ENCODE measurements at places on chromosomes 1 and 21.
A peak's percentile ranks its signal among the peaks of the same experiment; 100 is the strongest.

GRCh38 chr1:226461087-226461486 lies 53.2 kb upstream of the PARP1 start:
- DNase-seq: no peak

GRCh38 chr1:234978397-234979295 lies 150.0 kb downstream of the TOMM20 start:
- no peak for DNase-seq

DNA sequence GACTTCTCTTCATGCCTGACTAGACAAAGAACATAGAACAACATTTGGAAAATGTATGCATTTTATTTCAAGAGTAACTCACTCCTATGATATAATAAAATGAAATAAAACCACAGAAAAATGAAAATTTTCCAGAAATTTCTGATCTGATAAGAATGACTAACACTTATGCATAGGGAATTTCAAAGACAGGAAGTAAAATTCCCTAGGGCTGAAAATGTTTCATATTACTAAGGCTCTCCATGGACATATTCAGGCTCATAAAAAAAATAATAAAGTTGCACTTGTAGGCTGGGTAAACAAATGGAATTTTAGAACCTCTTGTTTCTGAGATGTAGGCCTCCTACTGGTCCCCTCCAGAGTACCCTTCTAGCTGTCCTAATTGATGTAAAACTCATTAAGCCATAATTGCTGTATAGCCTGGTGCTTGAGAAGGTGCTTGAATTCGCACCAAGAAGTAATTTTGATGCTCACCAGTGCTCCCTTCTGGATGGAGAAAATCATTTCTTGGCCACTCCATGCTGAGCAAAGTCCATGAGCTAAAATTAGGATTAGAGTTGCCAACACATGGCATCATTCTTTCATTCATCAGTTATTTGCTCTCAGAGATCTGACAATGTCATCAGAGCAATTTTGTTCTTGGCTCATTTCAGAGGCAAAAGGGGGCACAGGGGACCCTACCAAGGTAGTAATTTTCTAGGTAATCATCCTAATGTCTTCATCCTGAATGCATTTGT lies 641.0 kb upstream of the CAMK1G start:
- no peak for DNase-seq

- DNase-seq: no peak
Measured at GRCh38 chr1:78224861-78225552, 179.2 kb downstream of the GIPC2 start.

DNA sequence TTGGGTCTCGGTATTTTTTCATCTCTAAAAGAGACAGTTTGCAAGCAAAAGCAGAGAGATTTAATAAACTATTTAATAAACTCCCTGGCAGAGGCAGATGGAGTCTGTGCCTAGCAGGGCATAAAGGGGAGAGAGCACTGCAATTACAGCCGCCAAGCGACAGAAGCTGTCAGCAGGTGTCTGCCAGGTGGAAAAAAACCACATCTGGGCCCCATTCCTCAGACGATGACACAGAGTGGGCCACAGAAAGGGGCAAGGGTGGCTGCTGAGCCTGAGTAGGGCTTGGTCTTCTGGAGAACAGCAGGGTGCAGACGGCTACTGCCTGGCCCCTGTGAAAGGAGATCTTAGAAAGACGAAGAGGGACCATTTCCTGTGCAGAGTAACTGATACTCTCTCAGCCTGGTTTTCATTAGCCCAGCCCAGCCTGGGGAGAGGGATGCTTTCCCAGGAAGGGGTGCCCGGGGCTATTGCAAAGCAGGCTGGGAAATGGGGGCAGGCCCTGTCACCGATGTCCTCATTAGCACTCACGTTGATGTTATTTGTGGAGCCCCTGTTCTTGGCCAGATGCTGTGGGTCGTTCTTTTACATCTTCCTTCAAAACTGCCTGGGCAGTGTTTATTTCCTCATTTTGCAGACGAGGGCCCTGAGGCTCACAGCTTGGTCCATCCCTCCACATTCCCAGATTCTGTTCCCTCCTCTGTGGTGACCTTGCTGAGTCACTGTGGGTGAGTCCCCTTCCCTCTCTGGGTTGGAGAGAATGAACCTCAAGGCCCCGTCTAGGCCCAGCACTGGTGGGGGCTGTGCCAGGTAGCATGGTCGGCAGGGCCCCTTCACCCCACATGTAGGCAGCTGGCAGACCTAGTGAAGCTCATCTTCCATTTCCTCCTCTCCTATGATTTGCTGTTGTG lies 472.7 kb downstream of the PTPRU start:
- DNase-seq: no peak

GRCh38 chr1:86552376-86552775 lies 5.5 kb downstream of the CLCA4 start:
- no peak for DNase-seq

- peak; percentile 0 for DNase-seq
Measured at GRCh38 chr1:92784021-92784638, 778 bp downstream of the EVI5 start.

DNA sequence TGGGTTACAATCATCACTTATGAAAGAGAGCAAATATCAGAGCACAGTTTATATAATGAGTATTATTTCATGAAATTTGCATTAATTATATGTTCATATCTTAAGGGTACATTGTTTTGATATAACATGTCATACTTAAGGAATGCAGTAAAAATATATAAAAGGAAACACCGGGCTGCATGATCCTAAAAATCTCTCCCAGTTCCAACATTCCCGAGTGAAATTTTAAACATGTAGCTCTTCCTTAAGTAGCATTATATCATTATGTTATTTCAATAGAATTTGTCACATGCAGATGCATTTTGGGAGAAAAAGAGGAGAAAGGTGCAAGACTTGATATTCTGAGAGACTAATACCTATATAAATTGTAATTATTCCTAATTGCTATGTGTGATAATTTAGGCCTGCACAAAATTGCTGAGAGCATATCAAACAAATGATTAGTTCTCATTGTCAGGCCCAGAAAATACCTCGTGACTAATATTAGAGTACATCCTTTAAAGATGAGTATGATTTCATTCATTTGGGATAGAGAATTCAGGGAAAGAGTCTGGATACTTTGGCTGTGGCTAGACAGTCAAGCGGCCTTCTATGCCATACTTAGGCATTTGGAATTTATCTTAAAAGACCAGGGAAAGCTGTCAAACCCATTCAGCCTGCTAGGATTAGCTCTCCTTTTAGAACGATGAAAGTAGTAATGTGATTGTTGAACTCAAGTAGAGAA lies 86.8 kb downstream of the ADGRL2 start:
- no peak for DNase-seq

GRCh38 chr1:208369045-208369444 lies 124.9 kb upstream of the PLXNA2 start:
- no peak for DNase-seq

DNA sequence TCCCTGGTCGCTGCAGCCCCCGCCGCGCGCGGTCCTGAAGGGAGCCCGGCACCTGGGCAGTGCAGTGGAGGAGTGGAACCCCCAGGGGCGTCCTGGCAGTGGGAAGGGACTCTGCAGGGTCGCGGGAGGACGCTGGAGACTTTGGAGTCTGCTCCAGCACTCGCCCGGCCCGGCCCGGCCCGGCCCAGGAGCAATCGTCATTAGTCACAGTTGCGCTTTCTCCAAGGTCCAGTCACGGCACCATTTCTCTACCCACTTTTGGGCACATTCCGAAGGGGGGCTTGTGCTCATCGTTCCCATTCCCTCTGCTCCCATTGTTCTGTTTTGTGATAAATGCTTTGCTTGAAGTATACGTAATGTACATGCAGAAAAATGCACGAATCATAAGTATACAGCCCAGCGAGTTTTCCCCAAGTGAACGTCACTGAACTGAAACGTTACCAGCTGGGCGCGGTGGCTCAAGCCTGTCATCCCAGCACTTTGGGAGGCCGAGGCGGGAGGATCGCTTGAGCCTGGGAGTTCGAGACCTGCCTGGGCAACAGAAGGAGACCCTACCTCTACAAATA lies 999 bp downstream of the THAP3 start:
- DNase-seq: no peak

- DNase-seq: no peak
Measured at GRCh38 chr1:26020330-26020768, 1.2 kb upstream of the EXTL1 start.

GRCh38 chr1:87100271-87100670 lies 185.8 kb downstream of the HS2ST1 start:
- DNase-seq: no peak

- DNase-seq: no peak
Measured at GRCh38 chr1:4595341-4596225, 58.8 kb upstream of the AJAP1 start.

All from stimulated activated CD8-positive, alpha-beta memory T cell treated with anti-CD3 and anti-CD28 coated beads, Interleukin-15, amount 100 ng/mL, for 4 hours (primary cell).